ENCODE measurements at places on chromosomes 7 and 10.

DNA sequence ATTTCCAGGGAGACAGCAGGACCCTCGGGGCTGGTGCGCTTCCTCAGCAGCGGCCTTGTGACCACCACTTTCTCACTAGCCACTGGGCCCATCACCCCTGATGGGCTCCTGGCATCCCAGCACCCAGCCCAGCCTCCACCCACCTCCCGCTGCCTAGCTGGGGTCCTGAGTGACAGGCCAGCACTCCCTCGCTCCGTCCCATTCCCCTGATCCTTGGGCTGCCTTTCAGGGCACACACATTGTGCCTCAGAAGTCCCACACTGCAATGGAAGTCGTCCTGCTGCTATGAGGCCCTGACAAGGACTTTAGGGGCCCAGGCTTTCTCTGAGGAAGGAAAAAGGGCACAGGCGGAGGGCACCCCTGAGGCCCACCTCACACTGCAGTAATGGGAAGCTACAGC lies 12.4 kb downstream of the CAMK2B start:
- no peak for DNase-seq

GRCh38 chr7:140384894-140385545 lies 13.3 kb downstream of the SLC37A3 start:
- DNase-seq: no peak

GRCh38 chr7:94411188-94411466 lies 16.4 kb downstream of the COL1A2 start:
- no peak for DNase-seq

GRCh38 chr7:20019757-20020432 lies 197.3 kb downstream of the MACC1 start:
- DNase-seq: no peak

DNA sequence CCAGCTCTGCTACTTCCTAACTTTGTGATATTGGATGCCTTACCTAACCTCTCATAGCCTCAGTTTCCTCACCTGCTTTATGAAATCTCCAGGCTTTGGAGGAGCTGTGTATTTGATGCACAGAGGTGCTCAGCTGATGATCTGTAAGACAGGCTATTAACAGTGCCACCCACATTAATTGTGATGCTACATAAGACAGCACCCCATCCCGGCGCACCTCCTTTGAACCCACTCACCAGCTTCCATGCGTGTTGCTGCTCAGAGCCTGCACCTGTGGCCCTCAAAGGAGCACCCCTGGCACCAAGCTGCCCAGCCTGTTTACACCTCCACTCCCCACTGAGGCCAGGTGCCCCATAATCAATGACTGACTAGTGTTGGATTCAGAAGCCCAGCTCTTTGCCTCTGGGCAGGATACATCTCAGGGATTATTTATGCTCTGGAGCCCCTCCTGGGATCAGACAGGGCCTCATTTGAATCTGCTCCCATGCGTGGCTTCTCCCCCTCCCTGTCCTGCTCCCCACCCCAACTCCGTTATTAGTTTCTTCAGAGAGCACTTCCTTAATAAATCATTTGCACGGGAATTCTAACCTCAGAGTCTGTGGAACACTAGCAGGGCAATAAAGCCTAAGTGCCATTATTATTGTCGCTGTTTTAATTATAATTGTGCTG lies 87.7 kb downstream of the GFRA1 start:
- no peak for DNase-seq

DNA sequence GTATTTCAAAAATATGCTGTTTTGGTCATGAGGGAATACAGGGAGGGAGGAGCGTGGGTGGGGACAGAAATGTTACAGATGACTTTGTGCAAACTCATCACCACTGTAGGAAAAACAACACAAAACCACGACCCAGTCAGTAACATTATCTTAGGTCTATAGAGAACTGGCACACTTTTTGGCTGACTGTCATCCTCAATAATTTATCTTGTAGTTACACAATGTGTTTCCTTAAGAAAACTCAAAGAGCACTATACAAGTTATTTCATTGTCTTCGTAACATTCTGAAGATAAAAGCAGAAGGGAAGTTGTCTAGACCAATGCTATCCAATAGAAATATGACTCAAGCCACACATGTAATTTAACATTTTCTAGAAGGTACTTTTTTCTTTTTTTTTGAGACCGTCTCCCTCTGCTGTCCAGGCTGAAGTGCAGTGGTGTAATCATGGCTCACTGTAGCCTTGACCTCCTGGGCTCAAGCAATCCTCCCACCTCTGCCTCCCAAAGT lies 16.9 kb upstream of the CDK14 start:
- no peak for DNase-seq

DNA sequence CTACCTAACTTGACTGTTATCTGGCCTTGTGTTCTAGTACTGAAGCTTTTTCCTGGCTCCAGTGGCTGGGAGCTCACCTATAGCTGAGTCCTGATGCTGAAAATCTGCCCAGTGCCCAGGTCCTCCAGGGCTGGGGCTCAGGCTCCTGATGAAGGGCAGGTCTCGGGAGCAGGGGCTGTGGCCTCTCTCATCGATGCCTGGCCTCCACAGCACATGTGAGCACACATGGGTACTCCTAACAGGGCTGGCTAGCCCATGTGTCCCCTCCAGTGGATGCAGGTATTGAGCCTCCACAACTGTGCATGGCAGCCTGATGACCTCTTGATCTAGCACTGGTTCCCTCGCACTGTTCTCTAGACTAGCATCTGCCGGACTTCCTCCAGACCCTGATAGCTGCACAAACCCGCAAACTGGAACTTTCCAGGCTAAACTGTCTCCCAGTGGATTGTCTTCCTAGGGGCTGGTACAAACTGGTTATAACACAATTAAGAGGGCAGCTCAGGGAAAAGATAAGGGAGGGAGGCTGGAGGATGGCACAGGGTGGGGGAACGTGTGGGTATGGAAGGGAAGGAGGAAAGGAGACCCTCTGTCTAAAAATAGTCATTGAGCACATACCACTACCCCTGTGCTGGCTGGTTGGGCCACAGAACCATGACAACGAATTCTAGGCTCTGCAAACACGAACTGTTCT lies 35.1 kb downstream of the PLAC9 start:
- DNase-seq: no peak
